Karpas-422 (cell line): ENCODE measurements at places on chromosomes 16 and 17.

DNA sequence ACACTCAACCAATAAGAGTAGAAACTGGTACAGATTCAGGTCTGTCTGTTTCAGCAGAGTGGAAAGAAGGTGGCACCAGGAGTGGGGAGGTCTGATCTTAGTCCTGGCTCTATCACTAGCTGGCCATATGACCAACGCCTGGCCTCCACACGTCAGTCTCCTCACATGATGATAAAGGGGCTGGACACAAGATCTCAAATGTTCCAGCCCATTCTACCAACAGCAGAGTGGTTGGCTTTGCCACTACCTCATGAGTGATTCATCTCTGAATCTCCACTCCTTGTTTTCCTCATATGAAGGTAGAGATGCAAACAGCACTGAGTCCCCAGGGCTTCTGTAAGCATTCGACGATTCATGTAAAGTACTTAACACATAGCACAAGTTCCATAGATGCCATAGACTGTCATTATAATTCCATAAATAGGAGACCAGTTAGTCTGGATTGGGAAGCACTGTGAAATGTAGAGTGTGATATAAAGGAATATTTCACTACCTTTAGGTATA, 281.9 kb upstream of the ASIC2 start:
- no peak for DNase-seq

GRCh38 chr17:33324736-33325135, 31.6 kb upstream of the ASIC2 start:
- no peak for DNase-seq

- DNase-seq = peak; percentile 80
Measured at GRCh38 chr17:69525920-69526841, 111.7 kb downstream of the MAP2K6 start.

DNA sequence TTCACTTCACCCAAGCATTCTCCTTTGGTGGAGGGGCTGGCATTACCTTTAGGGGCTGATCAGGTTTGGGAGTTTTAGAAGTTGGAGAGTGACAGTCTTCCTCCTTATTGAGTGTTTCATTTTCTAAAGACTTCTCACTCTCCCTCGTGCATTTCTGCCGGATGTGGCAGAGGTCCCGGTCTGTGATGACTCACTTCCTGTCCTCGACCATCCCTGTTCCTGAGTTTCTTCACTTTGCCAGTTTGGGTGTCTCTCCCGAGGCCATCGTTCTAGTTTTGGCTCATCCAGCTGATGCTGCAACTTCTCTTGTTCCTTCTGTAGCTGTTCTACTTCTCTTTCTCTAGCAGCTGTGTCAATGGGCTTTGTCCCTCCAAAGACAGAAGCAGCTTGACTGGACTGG, 104.3 kb downstream of the PHKB start:
- no peak for DNase-seq

DNA sequence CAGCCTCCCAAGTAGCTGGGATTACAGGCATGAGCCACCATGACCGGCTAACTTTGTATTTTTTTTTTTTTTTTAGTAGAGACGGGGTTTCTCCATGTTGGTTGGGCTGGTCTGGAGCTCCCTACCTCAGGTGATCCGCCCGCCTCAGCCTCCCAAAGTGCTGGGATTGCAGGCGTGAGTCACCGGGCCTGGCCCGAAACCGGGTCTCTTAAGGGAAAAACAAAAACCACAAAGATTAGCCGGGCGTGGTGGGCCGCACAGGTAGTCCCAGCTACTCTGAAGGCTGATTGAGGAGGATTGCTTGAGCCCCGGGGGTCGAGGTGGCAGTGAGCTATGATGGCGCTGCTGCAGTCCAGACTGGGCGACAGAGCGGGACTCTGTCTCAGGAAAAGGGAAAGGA, 19.9 kb upstream of the RBL2 start:
- DNase-seq = no peak

- DNase-seq = no peak
Measured at GRCh38 chr17:55444471-55445441, 23.1 kb upstream of the MMD start.

- DNase-seq = no peak
Measured at GRCh38 chr16:78742501-78743283, 643.2 kb downstream of the WWOX start.

DNA sequence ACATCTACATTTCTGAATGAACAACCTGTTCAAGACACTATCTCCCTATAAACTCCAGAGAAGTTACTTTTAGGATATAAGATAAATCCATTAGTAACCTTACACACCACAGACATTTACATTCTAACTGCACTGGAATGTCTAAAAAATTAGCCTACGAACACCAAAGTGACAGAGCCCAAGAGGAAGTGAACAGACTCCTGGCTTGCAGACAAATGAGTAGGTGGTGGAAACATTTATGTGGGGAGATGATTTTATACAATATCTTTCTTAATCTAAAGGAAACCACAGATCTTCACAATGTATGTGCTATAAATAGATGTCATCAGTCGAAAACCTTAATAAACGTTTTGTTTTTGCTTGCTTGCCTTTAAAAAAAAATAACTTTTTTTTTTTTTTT, 18.8 kb downstream of the ZNF652 start:
- peak; percentile 54 for DNase-seq

DNA sequence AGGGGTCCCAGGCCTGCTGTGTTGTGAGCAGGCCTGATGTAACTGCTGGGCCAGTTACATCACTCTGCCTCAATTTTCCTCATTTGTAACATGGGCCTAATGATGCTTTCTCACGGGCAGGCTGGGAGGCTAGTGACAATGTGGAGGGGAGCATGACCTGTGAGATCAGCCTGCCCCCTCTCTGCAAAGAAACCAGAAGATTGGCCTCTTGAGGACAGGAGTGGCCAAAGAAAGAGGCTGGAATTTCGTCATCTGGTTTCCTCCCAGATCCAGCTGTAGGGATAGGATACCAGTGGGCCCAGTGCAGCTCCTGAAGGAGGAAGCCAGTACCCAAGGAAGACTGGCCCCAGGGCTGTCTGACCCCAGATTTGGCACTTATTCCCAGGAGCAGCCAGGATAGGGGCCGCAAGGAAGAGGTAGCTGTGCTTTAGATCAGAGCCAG, 615 bp upstream of the SREBF1 start:
- DNase-seq = peak; percentile 42

DNA sequence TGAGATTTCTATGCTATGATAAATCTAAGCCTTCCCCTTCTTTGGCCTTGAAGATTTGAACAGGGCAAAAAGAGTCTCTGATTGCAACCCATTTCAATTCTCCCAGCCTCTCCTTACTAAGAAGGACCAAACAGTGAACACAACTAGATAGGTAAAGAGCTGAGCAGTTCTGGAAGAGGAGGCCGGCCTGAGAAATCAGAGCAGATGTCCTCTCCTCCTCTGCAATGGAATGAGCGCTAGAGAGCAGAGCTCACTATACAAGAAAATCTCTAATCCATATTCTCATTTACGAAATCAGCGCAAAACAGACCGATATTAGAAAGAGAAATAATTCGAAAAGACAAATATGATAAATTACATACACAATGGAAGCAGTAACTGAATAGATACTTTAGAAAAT, 124.2 kb downstream of the CDK5R1 start:
- no peak for DNase-seq

- DNase-seq = peak; percentile 68
Measured at GRCh38 chr17:57442914-57443571, 186.7 kb downstream of the MSI2 start.
